ENCODE measurements at places on chromosomes 1 and 21.

- no peak for DNase-seq
Measured at GRCh38 chr21:42892582-42892930, 553 bp upstream of the NDUFV3 start.

GRCh38 chr1:11488966-11489625 is 10.1 kb downstream of the DISP3 start:
- DNase-seq, result no peak

DNA sequence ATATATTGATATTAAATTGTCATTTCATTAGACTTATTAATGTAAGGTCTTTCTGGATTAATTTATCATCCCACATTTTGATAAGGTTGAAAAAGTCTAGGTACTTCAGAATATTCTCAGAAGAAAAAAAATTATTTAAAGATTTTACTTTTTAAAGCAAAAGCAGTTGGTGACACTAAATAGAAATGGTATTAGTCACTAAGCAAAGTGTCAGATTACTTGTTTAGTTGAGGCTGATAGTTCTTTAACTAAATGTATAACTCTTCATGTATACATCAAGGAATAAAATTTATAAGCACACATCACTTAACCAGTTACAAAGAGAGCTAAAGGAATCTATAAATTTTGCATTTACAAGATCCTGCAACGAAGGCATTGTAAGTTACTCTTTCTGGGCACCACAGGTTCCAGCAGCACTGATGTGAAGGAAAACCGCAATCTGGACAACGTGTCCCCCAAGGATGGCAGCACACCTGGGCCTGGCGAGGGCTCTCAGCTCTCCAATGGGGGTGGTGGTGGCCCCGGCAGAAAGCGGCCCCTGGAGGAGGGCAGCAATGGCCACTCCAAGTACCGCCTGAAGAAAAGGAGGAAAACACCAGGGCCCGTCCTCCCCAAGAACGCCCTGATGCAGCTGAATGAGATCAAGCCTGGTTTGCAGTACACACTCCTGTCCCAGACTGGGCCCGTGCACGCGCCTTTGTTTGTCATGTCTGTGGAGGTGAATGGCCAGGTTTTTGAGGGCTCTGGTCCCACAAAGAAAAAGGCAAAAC is 101.1 kb downstream of the ADARB1 start:
- no peak for DNase-seq

DNA sequence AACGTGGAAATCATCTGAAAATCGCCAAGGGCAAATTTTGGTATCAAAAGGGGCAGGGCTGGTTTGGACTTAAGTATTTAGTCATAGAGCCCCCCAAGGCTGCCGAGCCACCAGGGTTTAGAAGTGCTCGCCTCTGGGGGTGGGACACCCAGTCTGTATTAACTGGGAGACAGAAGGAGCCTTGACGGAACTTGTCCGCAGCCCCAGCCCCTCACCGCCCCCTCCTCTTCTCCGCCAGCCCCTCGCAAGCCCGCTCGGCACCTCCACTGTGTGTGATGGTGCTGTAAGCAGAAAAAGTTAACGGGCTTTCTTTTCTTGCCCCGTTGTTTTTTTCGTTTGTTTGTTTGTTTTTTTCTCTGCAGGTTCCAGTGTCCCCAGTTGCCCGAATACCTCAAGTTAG is 37.5 kb upstream of the KDM4A start:
- no peak for DNase-seq

DNA sequence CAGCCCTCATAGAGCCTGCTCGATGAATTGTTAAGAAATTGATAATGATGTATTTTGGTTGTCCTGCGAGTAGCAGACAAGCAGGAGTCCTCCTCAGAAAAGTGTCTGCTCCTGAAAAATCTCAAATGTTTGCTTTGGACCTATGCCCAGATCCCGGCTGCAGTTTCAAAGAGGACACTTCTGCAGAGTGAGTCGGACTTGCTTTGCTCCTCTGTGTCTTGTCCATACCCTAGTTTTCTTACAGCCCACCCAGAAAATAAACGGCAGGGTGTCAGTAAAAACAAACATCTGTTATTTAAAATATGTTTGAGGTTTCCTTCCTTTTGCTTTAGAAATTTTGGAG is 2.8 kb downstream of the S100A10 start:
- DNase-seq, result peak; percentile 70

DNA sequence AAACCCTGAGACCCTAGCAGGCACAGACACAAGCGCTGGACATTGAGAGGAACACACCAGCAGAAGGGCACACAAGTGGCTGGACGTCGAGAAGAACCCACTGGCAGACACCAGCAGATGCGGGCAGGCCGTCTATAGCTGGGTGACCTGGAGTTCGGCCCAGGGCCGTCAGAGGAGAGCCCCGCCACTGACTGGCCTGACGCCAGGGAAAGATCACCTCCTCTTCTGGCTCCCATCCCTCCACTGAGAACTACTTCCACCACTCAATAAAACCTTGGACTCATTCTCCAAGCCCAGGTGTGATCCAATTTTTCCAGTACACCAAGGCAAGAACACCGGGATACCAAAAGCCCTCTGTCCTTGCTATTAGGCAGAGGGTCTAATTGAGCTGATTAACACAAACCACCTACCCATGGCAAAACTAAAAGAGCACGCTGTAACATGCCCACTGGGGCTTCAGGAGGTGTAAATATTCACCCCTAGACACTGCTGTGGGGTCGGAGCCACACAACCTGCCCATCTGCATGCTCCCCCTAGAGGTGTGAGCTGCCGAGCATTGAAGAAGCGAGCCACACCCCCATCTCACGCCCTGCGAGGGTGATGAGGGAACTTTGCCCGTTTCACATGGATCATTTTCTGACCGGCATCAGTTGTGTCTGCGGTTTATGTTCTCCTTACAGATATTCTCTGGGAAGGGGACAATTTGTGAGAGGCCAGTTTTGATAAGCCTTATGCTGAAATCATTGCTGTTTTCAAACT is 104.8 kb downstream of the HLX start:
- DNase-seq, result no peak

DNA sequence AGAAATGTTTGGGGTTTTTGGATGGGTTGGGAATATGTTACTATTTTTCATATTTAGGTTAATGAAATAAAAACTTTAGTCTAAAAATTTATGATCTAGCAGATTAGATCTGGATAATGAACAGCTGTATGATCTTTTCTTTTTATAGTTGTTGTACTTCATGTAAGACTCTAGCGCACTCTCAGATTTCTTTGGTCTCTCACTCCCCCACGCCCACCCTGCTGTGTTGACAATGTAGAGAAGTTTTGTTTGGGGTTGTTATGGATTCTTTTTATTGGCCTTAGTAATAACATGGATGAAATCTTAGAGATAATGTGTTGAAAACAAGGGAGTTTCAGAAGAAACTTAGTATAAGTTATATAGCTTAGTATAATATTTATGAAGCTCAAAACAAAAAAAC is 5.5 kb downstream of the KLF18 start:
- DNase-seq, result no peak

- no peak for DNase-seq
Measured at GRCh38 chr1:70890408-70890807, 157.2 kb downstream of the PTGER3 start.

DNA sequence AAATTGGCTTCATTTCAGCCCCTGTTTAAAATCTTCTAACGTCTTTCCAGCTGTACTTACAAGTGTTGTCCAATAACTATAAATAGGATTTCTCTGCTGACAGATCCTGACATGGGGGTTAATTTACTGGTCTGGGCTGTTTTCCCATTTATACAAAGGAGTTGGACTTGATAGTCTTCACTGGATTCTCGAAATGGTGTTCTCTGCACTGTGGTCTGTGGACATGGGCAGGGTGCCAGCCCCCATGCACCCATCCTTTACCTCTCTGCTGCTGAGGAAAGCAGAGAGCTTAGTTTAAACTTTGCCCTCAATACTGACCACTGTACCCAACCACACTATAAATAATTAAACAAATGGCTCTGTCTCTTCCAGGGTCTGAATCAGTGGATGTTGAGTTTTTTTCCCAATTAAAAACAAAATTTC is 5.2 kb downstream of the DIO1 start:
- DNase-seq, result peak; percentile 77

DNA sequence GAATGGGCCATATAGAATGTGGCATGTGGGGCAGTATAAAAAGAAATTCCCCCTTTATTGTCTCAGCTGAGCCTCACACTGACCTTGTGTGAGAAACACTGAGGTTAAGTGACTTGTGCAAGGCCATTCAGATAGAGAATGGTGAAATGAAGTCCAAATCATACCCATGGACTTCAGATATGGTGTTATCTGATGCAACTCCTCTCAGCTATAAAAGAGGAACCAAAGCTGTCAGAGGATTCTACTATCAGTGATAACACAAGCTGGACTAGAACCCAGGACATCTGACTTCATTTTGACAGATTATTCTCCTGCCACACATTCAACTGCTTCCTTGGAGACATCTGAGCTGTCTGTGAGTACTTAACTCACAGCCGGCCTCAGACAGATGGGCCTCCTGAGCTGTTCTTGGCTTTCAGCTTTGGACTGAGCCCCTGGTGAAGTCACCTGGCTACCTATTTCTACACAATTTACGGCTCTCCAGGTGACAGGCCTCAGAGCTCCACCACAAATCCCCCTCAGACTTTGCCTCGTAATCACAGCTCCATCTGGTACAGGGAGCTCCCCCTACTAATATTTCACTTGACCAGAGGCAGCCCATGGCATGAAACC is 104.6 kb downstream of the PLXNA2 start:
- no peak for DNase-seq

DNA sequence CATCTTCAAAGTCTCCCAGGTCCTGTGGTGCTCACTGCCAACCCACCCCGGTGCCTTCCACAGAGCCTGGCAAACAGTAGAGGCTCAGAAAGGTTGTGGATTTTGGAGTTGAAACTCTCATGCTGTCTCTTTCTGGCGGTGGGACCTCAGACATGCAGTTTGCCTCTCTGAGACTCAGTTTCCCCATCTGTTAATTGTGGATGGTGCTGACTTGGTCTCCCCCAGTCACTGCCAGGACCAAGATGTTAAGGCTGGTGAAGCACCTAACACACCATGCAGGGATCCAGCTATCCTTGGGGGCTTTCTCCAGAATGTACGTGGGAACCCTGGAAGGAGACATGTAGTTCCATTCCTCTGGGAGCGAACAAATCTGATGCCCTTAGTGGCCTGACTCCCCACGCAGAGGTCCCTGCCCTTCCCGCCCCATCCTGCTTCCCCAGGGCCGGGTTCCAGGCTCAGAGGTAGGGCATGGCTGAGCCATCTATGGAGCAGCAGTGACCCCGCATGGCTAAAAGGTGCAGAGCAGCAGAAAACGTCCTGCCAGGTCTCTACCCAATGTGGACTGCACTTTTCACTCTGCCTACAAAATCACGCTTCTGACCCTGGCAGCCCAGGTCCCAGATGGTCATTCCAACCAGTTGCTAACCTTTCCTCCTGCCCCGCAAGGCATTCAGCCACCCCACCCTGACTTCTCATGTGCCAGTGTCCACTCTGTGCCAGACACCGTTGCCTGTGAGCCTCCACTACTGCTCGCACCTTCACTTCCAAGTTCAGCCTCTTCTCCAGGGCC is 9.2 kb upstream of the TTC22 start:
- peak; percentile 65 for DNase-seq

GRCh38 chr1:82392946-82393345 is 592.2 kb downstream of the ADGRL2 start:
- no peak for DNase-seq

DNA sequence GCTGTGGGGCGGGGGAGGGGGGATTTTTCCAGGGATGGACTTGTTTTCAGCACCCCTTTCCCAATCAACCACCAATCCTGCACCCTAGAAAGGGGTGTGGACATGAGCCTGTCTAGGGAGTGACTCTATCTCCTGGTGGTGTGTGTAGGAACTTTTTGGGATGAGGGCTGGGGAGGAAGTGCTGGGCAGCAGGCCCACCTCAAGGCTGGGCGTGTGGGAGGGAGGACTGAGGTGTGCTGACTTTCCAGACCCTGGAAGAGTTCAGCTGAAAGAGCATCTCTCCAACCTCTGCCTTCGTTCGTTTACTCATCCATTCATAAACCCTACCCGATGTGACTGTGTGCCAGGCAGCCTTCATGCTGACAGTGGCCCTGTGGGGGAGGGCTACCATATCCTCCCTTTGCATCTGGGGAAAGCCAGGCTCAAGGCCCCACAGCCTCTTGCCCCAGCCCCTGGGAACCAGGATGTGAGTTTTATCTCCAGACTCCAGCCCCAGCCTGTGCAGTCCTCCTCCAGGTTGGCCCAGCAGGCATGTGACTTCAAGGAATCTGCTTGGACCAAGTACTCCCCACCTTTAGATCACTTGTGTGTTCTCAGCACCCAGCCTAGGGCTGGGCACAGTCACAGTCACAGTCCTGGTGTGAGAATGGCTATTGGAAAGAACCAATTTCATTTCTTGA is 6.7 kb downstream of the KNCN start:
- no peak for DNase-seq

- DNase-seq, result no peak
Measured at GRCh38 chr1:204188959-204189639, 7.2 kb downstream of the KISS1 start.

DNA sequence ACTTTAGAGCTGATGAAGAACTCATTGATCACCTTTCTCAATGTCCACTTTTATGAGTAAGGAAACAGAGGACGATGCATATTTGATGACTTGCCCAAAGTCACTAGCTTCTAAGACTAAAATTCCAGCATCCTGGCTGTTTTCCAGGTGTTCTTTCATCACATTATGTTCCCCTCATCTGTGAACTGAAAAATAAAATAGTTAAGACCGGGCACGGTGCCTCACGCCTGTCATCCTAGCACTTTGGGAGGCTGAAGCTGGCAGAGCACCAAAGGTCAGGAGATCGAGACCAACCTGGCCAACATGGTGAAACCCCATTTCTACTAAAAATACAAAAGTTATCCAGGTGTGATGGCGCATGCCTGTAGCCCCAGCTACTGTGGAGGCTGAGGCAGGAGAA is 297.5 kb downstream of the DUSP10 start:
- DNase-seq, result peak; percentile 32

GRCh38 chr21:44846485-44847260 is 26.8 kb downstream of the PTTG1IP start:
- DNase-seq, result no peak

DNA sequence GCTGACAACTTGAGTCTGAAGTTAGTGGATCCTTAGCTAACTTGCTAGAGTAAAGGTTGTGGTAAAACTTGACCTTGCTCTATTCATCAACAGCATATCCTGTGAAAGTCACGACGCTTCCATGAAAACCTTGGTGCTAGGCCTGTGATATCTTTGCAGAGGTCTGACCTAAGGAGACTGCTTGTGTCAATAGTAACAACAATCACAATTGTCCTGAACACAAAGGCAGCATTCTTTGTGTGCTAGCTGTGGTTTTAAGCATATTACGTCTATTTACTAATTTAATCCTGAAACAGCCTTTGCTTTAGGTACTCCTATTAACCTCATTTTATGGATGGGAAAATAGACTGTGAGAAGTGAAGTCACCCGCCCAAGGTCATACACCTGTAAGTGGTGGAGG is 2.8 kb upstream of the CLDN14 start:
- no peak for DNase-seq

- DNase-seq, result peak; percentile 37
Measured at GRCh38 chr1:219507437-219507836, 105.5 kb downstream of the ZC3H11B start.

All from choroid plexus epithelial cell (primary cell).